Calu3 (cell line): ENCODE measurements at places on chromosomes 11 and 22. TPM values are rescaled to one million over a fixed set of nuclear protein-coding genes. Genes with fewer than 3 reads are reported as not detected.

CARD10 gene
- 40.5 and 49.2 TPM in 2 replicates for total RNA-seq

CCDC81 gene
- 0.33 TPM in 1 of 2 replicates, not detected in the other for total RNA-seq

ESAM gene
- 1.0 and 1.1 TPM in 2 replicates for total RNA-seq

C11orf87 gene
- not detected in 2 replicates for total RNA-seq

NXPE1 gene
- not detected in 2 replicates for total RNA-seq

JAML gene
- total RNA-seq: 0.07 TPM in 1 of 2 replicates, not detected in the other

SCO2 gene
- total RNA-seq: 3.6 and 5.3 TPM in 2 replicates

PIH1D2 gene
- 1.6 and 2.2 TPM in 2 replicates for total RNA-seq

CARD16 gene
- 8.8 and 13.0 TPM in 2 replicates for total RNA-seq

KDM4D gene
- total RNA-seq: 0.68 and 1.2 TPM in 2 replicates

FXYD2 gene
- total RNA-seq: 7.9 and 9.0 TPM in 2 replicates

ISX gene
- not detected in 2 replicates for total RNA-seq

PDGFD gene
- total RNA-seq: 5.1 and 7.2 TPM in 2 replicates

RASGRP2 gene
- total RNA-seq: not detected in 2 replicates

ANO5 gene
- total RNA-seq: 4.3 and 6.0 TPM in 2 replicates

OR4A47 gene
- total RNA-seq: not detected in 2 replicates

PUS3 gene
- total RNA-seq: 9.5 and 10.4 TPM in 2 replicates

ART5 gene
- not detected in 2 replicates for total RNA-seq

MB gene
- total RNA-seq: 0.37 TPM in 1 of 2 replicates, not detected in the other

CSNK2A3 gene
- 0.86 and 1.1 TPM in 2 replicates for total RNA-seq

SLC22A9 gene
- total RNA-seq: not detected in 2 replicates

OSBP2 gene
- total RNA-seq: 5.2 and 7.9 TPM in 2 replicates

CALCA gene
- 1.2 TPM in 1 of 2 replicates, not detected in the other for total RNA-seq

WNT11 gene
- not detected in 2 replicates for total RNA-seq

MAP4K2 gene
- total RNA-seq: 17.0 and 17.4 TPM in 2 replicates

TALDO1 gene
- 359 and 379 TPM in 2 replicates for total RNA-seq

DDTL gene
- total RNA-seq: 3.4 and 4.1 TPM in 2 replicates

OR51I1 gene
- not detected in 2 replicates for total RNA-seq

SYT12 gene
- total RNA-seq: 6.2 and 6.4 TPM in 2 replicates

TMPRSS13 gene
- 1.4 and 2.3 TPM in 2 replicates for total RNA-seq

INCENP gene
- 94.3 and 115 TPM in 2 replicates for total RNA-seq

ASCL2 gene
- not detected in 2 replicates for total RNA-seq

BIRC3 gene
- 69.4 and 85.6 TPM in 2 replicates for total RNA-seq

GPR83 gene
- total RNA-seq: 0.07 and 0.19 TPM in 2 replicates

CHKB gene
- total RNA-seq: 80.9 and 83.2 TPM in 2 replicates

GLYATL2 gene
- 0.91 and 1.3 TPM in 2 replicates for total RNA-seq
